H9 (cell line): ENCODE measurements at places on chromosomes 4 and X. TPM values are rescaled to one million over a fixed set of nuclear protein-coding genes. Genes with fewer than 3 reads are reported as not detected.

GRCh38 chr4:183244506-183244905 is 75.6 kb downstream of the CLDN22 start:
- no peak overlapping the region for H3K27ac ChIP-seq
- H3K36me3 ChIP-seq = peaks cover 51% of the 10 kb centered on the region
- H3K27me3 ChIP-seq = no peaks in the 10 kb centered on the region

GRCh38 chr4:5715357-5715756 is 4.4 kb downstream of the EVC start:
- H3K36me3 ChIP-seq = peaks cover 11% of the 10 kb centered on the region
- no peak overlapping the region for H3K4me3 ChIP-seq
- no peak overlapping the region for H3K27ac ChIP-seq
- H3K27me3 ChIP-seq = peaks cover 5% of the 10 kb centered on the region; the same call in 1 of the 2 replicates
- no peaks in the 10 kb centered on the region for H3K4me1 ChIP-seq
- DNase-seq = no peak

- H3K36me3 ChIP-seq = peaks cover 87% of the 10 kb centered on the region
- H3K4me3 ChIP-seq = no peak overlapping the region; the same call in 2 of the 3 replicates
- H3K27me3 ChIP-seq = no peaks in the 10 kb centered on the region
- no peak overlapping the region for H3K27ac ChIP-seq
- DNase-seq = no peak
- H3K4me1 ChIP-seq = no peaks in the 10 kb centered on the region
Observed at GRCh38 chr4:1961563-1961962, 47.2 kb downstream of the NELFA start.

DNA sequence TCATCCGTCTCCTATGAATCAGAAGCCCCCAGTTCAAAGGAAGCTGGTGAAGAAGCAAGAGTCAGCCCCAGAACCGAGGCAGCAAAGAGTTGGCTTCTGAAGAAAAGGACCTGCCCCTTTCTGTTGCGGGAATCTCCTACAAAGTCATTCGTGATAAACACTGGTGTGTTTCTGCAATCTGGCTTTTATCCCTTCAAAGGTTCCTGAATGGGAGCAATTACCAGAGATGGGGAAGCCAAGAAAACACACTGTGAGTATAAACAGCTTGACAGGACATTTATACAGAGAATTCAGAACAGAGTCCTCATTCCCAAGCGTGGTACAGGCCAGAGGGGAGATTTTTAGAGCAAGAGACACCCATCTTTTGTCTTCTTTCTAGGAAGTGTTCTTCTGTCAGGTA is 226.8 kb upstream of the LNX1 start:
- H3K4me1 ChIP-seq = no peaks in the 10 kb centered on the region; the same call in 1 of the 2 replicates
- DNase-seq = no peak
- H3K4me3 ChIP-seq = no peak overlapping the region
- H3K36me3 ChIP-seq = no peaks in the 10 kb centered on the region
- H3K27ac ChIP-seq = no peak overlapping the region

GRCh38 chr4:78630615-78631014 is 79.0 kb downstream of the ANXA3 start:
- no peaks in the 10 kb centered on the region for H3K4me1 ChIP-seq
- H3K4me3 ChIP-seq = no peak overlapping the region
- H3K27me3 ChIP-seq = no peaks in the 10 kb centered on the region

GRCh38 chr4:148445860-148446330 is 3.7 kb upstream of the NR3C2 start:
- no peak for DNase-seq
- H3K4me3 ChIP-seq = peak overlapping the region; percentile 73
- peaks cover 10% of the 10 kb centered on the region; the same call in 1 of the 2 replicates for H3K27me3 ChIP-seq
- H3K4me1 ChIP-seq = peaks cover 2% of the 10 kb centered on the region; the same call in 1 of the 2 replicates

GRCh38 chr4:6028168-6028567 is 9.9 kb upstream of the C4orf50 start:
- no peak for DNase-seq
- no peaks in the 10 kb centered on the region for H3K36me3 ChIP-seq
- no peaks in the 10 kb centered on the region for H3K27me3 ChIP-seq
- H3K27ac ChIP-seq = no peak overlapping the region

- H3K36me3 ChIP-seq = peaks cover 35% of the 10 kb centered on the region
- no peaks in the 10 kb centered on the region for H3K27me3 ChIP-seq
- no peak overlapping the region for H3K4me3 ChIP-seq
Observed at GRCh38 chr4:127643791-127644190, 11.0 kb downstream of the INTU start.

DNA sequence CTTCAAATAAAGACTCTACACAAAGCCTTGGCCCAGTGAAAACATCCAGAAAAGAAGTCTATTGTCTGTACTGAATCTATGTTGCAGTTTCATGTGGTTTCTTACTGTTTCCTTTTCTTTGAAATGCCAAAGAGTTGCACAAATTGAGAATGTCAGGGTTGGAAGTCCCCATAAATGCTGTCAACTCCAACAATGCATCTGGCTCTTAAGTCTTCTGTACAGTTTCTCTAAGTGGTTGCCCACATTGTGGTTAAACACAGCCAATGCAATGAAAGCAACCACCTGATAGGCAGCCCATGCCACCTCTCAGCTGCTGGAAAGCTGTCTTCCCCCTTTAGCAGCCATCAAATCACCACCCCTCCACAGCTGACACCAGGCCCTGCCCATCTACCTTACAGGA is 67.2 kb upstream of the C1GALT1C1 start:
- no peaks in the 10 kb centered on the region for H3K27me3 ChIP-seq
- no peaks in the 10 kb centered on the region; the same call in 1 of the 2 replicates for H3K36me3 ChIP-seq
- H3K4me1 ChIP-seq = no peaks in the 10 kb centered on the region
- no peak overlapping the region for H3K27ac ChIP-seq
- DNase-seq = no peak

DNA sequence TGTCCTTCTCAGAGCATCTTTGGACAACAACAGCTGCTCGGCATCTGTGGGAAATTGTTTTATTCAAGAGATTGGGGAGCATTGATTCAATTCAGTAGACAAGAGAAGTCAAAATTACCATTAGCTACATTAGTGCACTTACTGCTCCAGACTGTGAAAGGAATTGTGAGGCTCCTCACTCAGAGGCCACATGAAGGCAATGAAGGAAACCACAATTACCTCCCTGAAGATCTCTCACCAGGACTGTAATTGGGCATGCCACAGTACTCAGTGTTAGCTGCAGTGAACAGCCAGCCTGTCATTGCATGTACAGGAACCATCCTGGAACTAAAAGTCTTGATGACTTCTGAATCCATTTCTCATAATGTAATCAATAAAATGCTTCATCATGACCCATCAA is 144.8 kb downstream of the PPA2 start:
- no peak for DNase-seq
- no peak overlapping the region for H3K4me3 ChIP-seq
- H3K36me3 ChIP-seq = no peaks in the 10 kb centered on the region

GRCh38 chr4:151725087-151725486 is 35.7 kb downstream of the GATB start:
- no peaks in the 10 kb centered on the region for H3K4me1 ChIP-seq

GRCh38 chr4:51859476-51860031 is 16.6 kb downstream of the DCUN1D4 start:
- no peak overlapping the region for H3K27ac ChIP-seq
- peaks cover 8% of the 10 kb centered on the region for H3K4me1 ChIP-seq
- H3K27me3 ChIP-seq = no peaks in the 10 kb centered on the region
- H3K4me3 ChIP-seq = no peak overlapping the region
- DNase-seq = no peak

DNA sequence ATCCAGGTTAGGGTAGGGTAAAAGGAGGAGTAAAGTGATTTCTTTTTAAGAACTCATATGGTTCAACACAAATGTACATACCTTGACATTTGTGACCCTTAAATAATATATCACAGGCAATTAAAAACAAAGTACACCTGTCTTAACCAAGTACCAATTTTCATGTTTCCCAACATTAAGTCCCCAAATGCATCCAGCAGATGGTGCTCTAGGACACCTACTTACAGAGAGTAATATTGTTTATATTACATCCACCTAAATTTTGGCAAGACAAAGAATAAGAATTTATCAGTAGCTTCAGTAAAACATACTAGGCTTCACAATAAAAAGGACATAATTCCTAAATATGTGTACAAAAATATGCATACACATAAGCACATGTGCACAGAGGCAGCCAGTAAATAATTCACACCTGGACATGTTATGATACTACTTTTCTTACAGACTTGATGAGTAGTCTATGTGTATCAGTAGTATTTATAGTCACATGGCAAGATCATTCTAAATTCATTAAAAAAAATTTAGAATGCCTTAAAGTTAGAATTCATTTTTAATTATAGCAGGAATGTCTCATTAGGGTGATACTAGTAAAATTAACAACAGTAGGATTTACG is 219.7 kb downstream of the DCLK2 start:
- no peak overlapping the region for H3K27ac ChIP-seq
- H3K4me3 ChIP-seq = no peak overlapping the region
- no peaks in the 10 kb centered on the region for H3K27me3 ChIP-seq

GRCh38 chrX:80430826-80431504 is 10.7 kb downstream of the TENT5D start:
- peaks cover 11% of the 10 kb centered on the region for H3K36me3 ChIP-seq
- no peak overlapping the region for H3K27ac ChIP-seq
- H3K4me3 ChIP-seq = no peak overlapping the region
- no peak for DNase-seq
- H3K4me1 ChIP-seq = no peaks in the 10 kb centered on the region

GRCh38 chr4:26055855-26056254 is 141.8 kb downstream of the SMIM20 start:
- H3K4me3 ChIP-seq = no peak overlapping the region
- peaks cover 6% of the 10 kb centered on the region; the same call in 1 of the 2 replicates for H3K36me3 ChIP-seq
- H3K27me3 ChIP-seq = no peaks in the 10 kb centered on the region
- no peak overlapping the region for H3K27ac ChIP-seq

DNA sequence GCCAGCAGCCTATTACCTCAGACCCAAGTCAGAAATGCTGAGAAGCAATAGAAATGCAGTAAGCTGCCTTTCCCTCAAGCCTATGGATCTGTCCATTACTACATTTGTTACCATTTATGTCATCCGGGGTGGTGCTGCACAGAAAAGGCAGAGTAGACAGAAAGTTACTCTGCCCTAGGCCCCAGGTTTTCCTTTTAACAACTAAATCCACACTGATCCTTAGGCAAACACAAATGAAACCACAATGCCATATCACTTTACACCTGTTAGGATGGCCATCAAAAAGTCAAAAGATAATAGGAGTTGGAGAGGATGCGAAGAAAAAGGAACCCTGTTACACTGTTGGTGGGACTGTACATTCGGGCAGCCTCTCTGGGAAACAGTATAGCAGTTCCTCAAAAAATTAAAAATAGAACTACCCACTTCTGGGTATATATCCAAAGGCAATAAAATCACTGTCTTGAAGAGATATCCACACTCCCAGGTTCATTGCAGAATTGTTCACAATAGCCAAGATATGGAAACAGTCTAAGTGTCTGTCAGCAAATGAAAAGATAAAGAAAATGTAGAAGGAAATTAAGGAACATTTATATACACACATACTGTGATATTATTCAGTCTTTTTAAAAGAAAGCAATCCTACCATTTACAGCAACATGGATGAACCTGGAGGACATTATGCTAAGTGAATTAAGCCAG is 186.3 kb downstream of the NWD2 start:
- H3K4me1 ChIP-seq = no peaks in the 10 kb centered on the region
- no peak overlapping the region for H3K4me3 ChIP-seq
- H3K27ac ChIP-seq = no peak overlapping the region
- DNase-seq = no peak
- no peaks in the 10 kb centered on the region for H3K36me3 ChIP-seq

GRCh38 chr4:14083150-14083549 is 455.6 kb upstream of the BOD1L1 start:
- DNase-seq = no peak
- H3K4me3 ChIP-seq = no peak overlapping the region
- peaks cover 6% of the 10 kb centered on the region; the same call in 1 of the 2 replicates for H3K4me1 ChIP-seq
- no peak overlapping the region for H3K27ac ChIP-seq
- no peaks in the 10 kb centered on the region for H3K27me3 ChIP-seq
- no peaks in the 10 kb centered on the region; the same call in 1 of the 2 replicates for H3K36me3 ChIP-seq

CEP44 gene
- 15.3 and 16.5 TPM in 2 replicates for total RNA-seq

TBX22 gene
- total RNA-seq = 0.55 and 0.81 TPM in 2 replicates

ADH7 gene
- total RNA-seq = not detected in 2 replicates

DCAF12L1 gene
- total RNA-seq = 4.2 and 5.1 TPM in 2 replicates

RNF175 gene
- total RNA-seq = 3.3 and 4.3 TPM in 2 replicates

C4orf51 gene
- total RNA-seq = 2.7 and 6.0 TPM in 2 replicates

UGT8 gene
- 13.6 and 15.7 TPM in 2 replicates for total RNA-seq

IL2RG gene
- not detected in 2 replicates for total RNA-seq

GPM6B gene
- 73.9 and 79.8 TPM in 2 replicates for total RNA-seq

GPC4 gene
- 416 and 418 TPM in 2 replicates for total RNA-seq
